ENCODE measurements at places on chromosomes 6 and 20. TPM values are rescaled to one million over a fixed set of nuclear protein-coding genes. Genes with fewer than 3 reads are reported as not detected.
A peak's percentile ranks its signal among the peaks of the same experiment; 100 is the strongest.

GRCh38 chr6:138297761-138298298, 79.5 kb upstream of the PBOV1 start:
- peak; percentile 20 for DNase-seq

DNA sequence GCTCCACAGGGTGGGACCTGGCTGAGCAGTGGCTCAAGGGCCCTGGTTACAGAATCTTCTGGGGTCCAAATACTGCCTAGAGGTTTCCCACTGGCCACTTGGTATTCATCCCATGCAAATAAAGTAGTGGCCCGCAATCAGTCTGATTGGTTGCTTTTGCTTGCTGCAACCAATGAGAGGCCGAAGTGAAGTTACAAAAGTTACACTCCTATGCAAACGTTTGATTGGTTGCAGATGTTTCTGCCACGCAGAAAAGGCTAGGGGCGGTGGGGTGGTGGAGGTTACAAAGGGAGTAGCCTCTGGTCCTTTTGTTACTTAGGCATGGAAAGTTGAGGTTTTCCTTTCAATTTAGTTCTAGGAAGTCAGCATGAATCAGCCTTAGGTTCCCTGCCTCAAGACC, 3.6 kb upstream of the NHLRC1 start:
- no peak for DNase-seq

The C2 gene
- 0.99 TPM for total RNA-seq

GRCh38 chr20:15726416-15726815, 846.8 kb downstream of the KIF16B start:
- DNase-seq = no peak

The COL19A1 gene
- total RNA-seq = 0.14 TPM

- DNase-seq = no peak
Observed at GRCh38 chr6:100427452-100427851, 37.3 kb downstream of the SIM1 start.

The OLIG3 gene
- total RNA-seq = 0.61 TPM

- peak; percentile 21 for DNase-seq
Observed at GRCh38 chr6:122393351-122393896, 6.0 kb upstream of the HSF2 start.

The ARMC12 gene
- total RNA-seq = 1.0 TPM

The DEFB132 gene
- not detected for total RNA-seq

GRCh38 chr6:3208098-3208774, 19.2 kb downstream of the TUBB2B start:
- DNase-seq = no peak

The TMC2 gene
- total RNA-seq = not detected

DNA sequence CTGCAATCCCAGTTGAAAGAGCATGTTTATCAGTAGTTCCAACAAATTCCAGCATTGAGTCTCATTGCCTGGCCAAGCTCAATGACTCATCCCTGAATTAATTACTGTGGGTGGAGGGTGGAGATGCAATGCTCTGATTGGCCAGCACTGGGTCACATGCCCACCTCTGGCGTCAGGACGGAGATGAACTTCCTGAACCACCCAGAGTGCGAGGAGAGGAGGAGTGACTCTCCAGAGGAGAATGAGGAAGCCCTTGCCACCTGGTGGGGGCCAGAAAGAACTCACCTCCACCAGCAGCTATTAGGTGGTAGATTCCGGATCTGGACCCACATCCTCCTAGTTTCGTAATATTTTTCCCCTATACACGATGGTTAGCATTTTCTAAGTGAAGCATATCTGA, 283.9 kb downstream of the TBC1D7 start:
- DNase-seq = no peak

The BCAS4 gene
- 31.7 TPM for total RNA-seq

- DNase-seq = no peak
Observed at GRCh38 chr6:1070085-1070521, 241.8 kb upstream of the FOXQ1 start.

- peak; percentile 33 for DNase-seq
Observed at GRCh38 chr6:79250107-79250514, 15.6 kb upstream of the HMGN3 start.

DNA sequence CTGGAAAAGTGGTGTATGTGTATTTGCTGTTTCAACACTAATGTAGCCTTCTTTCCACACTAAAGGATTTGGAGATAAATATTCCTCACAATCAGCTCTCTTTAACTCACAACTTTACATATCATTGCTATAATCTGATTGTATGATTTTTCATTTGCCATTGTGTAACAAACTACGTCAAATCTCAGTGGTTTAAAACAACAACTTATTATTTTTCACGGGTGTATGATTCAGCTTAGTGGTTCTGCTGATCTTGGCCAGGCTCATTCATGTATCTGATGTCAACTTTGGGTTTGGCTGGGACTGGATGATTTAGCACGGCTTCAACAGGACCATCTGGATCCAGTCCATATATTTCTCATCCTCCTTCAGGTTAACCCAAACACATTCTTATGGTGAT, 55.4 kb upstream of the TMX4 start:
- DNase-seq = no peak

The MTFR2 gene
- total RNA-seq = 23.9 TPM

DNA sequence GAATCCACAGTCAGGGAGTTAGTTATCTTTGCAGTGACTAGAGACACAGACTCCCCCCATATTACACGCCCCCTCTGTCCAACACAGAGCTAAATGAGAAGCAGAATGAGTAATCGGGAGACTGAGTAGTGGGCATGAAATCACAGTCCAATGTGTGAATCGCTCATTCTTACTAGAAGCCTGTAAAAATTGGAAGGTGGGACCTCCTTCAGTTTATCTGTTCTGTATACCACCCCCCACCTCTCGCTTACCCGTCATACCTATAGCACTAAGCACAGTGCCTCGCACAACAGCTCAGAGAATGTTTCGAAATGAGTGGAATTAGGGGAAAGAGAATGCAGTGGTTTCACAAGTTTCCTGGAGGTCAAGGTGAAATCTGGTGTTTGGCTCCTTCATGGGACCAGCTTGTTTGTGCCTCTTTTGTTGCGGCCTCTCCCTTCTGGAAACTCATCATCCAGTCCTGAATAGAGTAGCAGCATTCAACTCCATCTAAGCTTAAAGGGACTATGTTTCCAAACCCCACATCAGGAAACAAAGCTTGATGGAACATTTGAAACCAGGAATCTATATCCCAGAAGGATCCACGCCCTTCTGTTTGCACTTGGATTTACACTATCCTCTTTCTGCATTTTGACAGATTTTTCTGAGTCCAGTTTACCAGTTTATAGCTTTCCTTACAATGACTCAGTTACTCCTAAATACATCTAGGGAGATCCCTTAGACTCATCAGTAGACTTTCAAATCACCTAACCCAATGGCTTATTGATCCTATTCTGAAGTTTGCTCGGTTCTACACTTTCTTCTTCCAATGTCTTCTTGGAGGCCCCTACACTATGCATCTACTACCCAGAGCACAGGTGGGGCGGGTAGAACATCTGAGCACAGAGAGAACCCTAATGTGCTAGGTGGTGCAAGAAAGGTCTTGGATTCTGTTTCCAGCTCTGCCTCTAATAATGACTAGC, 59.2 kb upstream of the PIM1 start:
- DNase-seq = peak; percentile 62

DNA sequence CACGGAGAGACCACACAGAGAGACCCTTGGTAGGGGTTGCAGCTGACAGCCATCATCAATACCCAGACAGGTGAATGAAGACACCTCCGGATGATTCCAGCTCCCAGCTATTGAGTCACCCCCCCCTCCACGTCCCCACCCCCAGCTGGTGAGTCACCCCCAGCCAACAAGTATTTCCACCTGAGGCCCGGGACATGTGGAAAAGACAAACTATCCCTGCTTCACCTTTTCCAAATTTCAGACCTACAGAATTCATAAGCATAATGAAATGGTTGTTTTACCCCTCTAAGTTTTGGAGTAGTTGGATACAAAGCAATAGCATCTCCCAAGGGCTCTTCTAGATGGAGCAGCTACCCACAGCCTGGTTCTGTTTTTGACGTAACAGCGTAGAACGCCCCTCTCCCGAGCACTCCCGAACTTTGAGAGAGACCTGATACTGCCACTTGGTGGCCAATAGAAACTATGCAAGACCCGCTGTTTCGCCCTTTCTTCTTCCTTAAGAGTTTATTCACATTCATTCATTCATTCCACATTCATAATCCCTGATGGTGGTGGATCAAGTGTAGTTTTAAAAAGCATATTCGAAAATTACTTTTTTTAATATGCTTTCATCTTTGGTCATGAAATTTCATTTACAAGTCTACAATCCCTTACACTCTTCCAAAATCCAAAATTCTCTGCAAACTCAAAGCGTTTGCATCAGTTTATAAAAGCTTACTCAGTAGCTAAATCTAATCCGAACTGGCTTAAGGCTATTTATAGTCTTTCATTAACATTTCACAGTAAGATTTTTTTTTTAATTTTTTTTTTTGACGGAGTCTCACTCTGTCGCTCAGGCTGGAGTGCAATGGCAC, 15.1 kb upstream of the PPP1R16B start:
- DNase-seq = peak; percentile 65

GRCh38 chr6:34332251-34333198, 59.9 kb downstream of the NUDT3 start:
- no peak for DNase-seq

The ARMC2 gene
- 2.7 TPM for total RNA-seq

The SNPH gene
- 4.1 TPM for total RNA-seq

The ESR1 gene
- total RNA-seq = 0.79 TPM

DNA sequence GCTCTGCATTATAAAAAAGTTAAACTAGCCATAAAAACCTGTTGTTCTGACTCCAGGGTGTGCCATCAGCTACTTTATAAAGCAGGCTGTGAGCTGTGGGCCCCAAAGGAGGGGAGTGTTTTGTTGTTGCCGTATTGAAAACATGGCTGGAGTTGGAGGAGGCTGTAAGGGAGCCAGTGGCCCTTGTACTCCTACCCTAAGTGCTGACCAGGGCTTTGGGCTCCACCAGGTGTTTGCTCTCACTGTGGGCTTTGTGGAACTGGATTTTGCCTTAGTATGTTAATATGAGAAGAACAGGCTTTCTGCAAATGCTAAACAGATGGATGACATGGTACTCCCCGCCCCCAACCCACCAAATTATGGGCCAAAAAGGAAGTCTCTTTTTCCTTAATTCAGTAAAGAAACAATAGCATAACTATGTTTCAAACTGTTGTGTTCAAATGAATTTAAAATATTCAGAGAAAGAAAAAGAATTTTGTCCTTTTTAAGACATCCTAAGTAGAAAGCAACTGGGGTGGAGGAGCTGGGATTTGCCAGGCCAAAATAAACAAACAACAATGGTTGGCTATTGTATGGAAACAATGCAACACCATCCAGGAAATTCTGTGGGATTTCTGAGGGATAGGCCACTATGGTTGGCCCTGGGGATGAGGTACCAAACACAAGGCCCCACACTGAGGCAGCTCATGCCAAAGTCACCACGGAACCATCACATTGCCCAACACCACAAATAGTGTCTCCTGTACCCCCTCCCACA, 63.3 kb downstream of the PLCG1 start:
- no peak for DNase-seq

The NKX2-4 gene
- total RNA-seq = not detected

DNA sequence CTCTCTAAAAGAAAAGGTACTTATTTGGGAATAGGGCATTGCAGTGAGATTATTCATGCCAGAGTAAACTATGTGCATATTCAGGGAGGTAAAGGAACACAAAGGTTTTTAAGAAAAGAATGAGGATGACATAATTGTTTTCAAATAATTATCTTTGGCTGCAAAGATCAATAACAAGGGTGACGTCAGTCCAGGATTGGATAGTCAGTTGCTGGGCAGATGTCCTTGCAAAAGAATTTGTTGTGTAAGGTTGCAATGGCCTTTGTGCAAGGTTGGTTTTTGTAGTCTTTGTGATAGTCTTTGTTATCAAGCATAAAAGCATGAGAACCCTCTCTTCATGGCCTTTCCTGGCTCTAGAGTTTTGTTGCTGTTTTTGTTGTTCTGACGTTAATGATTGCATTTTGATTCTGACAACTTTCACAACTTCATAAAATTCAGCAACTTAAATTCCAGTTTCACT, 17.7 kb downstream of the LOC128125822 start:
- DNase-seq = no peak

The DOK5 gene
- 1.4 TPM for total RNA-seq

- DNase-seq = peak; percentile 71
Observed at GRCh38 chr6:41976794-41977484, 35.3 kb upstream of the CCND3 start.

DNA sequence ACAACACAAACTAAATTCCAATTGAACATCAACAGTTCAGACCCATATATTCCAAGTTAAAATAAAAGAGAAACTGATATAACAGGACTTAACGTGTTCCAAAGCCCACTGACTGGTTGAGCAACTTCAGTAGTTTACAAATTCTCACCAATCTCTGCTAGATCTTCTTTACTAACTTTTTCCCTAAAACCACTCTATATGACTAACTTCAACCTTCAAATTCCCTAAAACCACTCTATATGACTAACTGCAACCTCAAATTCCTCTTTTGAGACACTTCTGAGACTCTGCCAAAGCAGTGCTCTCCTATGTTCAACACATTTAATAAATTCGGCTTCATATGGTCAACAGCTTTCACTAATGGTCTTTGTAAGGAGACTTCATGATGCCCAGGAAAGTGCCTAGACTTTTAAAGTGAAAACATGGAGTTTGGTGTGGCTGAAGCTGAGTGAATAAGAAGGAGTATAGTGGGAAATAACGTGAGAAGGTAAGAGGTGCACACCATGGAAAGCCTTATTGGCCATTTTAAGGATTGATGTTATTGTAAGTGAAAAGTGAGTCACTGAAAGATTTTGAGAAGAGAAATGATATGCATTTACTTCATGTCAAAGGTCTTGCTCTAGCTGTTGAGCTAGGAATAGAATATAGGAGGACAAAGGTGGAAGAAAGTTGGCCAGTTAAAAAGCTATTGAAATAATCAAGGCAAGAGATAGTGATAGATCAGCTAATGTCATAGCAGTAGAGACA, 134.0 kb upstream of the HCRTR2 start:
- no peak for DNase-seq

The COL20A1 gene
- 0.04 TPM for total RNA-seq

The PSMB9 gene
- 219 TPM for total RNA-seq

The CAP2 gene
- total RNA-seq = not detected

GRCh38 chr20:60565083-60565482, 606.9 kb downstream of the CDH26 start:
- no peak for DNase-seq

DNA sequence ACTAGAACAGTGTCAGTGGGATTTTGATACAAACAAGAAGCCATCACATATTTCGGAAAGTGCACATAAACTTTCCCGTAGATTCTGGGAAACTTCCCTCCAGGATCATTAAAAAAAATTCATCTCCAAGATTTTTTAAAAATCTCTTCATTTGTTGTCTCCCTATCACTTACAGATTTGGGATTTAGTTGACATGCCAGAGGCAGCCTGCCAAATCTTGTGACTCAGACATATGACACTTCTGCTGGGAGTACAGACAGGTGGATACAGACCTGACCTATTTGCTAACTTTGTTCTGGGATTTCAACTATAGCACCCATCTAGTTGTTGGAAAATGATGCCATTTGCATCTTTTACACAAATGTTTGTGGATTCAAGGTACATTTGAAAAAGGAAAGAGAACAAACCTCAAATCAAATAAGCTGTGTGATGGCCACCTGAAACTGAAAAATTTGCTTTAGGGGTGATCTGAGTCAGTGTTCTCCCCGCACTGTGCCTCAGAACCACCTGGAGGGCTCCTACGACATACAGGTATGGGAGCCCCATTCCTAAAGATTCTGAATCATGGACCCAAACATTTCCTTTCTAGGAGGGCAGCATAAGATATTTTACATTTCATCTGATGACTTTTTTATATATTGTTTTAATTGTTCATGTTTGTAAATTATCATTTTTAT, 21.9 kb upstream of the CD2AP start:
- DNase-seq = no peak

- no peak for DNase-seq
Observed at GRCh38 chr6:43847741-43848630, 78.0 kb downstream of the VEGFA start.

- DNase-seq = no peak
Observed at GRCh38 chr6:35629876-35630378, 58.8 kb downstream of the FKBP5 start.

Data from activated CD8-positive, alpha-beta T cell treated with anti-CD3 and anti-CD28 coated beads for 36 hours (primary cell).